Stomach (tissue), 19 donors: ENCODE measurements at places on chromosomes 3 and 15. TPM values are rescaled to one million over a fixed set of nuclear protein-coding genes. Genes with fewer than 3 reads are reported as not detected.

GRCh38 chr15:68782589-68783161, 38.0 kb downstream of the ANP32A start:
- no peak for DNase-seq
- H3K4me1 ChIP-seq = peaks cover 26% of the 10 kb centered on the region
- H3K27ac ChIP-seq = no peak overlapping the region
- H3K27me3 ChIP-seq = no peaks in the 10 kb centered on the region

Gene AADAC
- total RNA-seq = not detected

GRCh38 chr3:156610154-156610553, 55.2 kb upstream of the SSR3 start:
- no peaks in the 10 kb centered on the region for H3K27me3 ChIP-seq
- no peak for DNase-seq
- H3K4me1 ChIP-seq = no peaks in the 10 kb centered on the region
- H3K4me3 ChIP-seq = no peak overlapping the region

DNA sequence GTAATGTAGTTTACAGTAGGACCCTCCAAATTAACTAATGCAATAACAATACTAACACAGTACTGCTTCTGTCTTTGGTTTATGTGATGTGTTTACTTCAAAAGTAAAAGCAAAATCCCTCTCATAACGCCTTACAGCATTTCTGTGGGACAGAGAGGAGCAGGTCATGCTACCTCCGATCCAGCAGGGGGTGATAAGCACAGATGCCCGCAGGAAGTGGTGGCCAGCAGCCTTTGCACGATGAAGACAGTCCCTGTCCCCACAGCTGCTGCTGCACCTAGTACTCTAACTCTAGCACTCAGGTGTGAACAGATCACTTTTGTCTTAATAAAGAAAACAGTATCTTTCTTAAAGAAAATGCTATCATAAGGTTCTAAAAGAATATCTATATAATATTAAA, 38.3 kb downstream of the ANO10 start:
- no peak for DNase-seq
- H3K27me3 ChIP-seq = no peaks in the 10 kb centered on the region
- H3K27ac ChIP-seq = no peak overlapping the region
- H3K4me3 ChIP-seq = no peak overlapping the region

- no peak overlapping the region for H3K4me3 ChIP-seq
- H3K27ac ChIP-seq = no peak overlapping the region
- no peak for DNase-seq
- no peaks in the 10 kb centered on the region for H3K27me3 ChIP-seq
- H3K4me1 ChIP-seq = no peaks in the 10 kb centered on the region
Observed at GRCh38 chr3:25500706-25501210, 72.7 kb downstream of the RARB start.

- no peaks in the 10 kb centered on the region for H3K27me3 ChIP-seq
- H3K36me3 ChIP-seq = no peaks in the 10 kb centered on the region
- H3K27ac ChIP-seq = peak overlapping the region; percentile 74
- no peak for DNase-seq
Observed at GRCh38 chr3:29758434-29759322, 477.8 kb downstream of the RBMS3 start.

Gene ERICH6
- total RNA-seq = not detected

DNA sequence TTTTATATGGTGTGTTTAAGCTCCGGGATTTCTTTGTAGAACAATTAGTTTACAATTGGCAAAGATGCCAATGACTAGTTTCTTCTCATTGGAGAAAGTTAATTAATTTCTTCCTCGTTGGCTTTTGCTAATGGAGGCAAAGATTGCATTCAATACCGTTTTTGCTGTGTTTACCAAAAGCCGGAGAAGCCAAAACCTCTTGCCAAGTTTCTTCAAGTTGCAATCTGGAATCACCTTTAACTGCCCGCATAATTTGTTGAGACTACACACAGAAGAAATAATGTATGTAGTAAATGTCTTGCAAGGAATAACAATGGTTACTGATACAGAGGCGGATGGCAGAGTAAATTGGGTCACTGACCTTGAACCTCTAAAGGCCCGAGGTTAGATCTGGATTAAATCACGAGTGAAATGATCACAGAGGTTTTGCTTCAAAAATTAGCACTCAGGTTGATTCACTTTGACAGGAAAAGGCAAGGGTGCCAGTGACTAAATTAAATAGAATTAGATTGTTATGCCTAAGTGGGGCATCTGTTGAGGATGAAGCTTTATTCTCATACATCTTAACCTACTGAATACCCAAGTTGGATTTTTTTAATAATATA, 732.1 kb upstream of the NR2F2 start:
- no peaks in the 10 kb centered on the region for H3K4me1 ChIP-seq
- H3K27me3 ChIP-seq = no peaks in the 10 kb centered on the region
- H3K36me3 ChIP-seq = no peaks in the 10 kb centered on the region
- no peak overlapping the region for H3K4me3 ChIP-seq

DNA sequence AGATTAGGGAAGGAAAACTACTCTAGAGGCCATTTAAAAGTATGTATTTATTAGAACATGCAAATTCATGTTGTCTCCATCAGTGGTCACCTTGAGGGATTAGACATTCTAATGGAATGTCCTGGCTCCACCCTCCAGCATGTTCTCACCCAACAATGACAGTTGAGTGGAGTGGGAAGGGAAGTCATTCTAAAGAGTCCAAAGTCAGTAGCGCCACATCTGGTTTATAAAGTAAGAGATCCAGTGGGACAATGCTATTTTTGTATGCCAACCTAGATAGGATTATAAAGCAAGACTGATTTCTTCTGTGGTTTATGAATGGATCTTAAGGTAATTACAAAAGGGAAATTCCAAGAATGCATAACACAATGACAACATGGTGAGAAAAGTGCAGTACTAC, 33.3 kb downstream of the SLC24A1 start:
- DNase-seq = no peak
- H3K27ac ChIP-seq = no peak overlapping the region
- H3K36me3 ChIP-seq = peaks cover 55% of the 10 kb centered on the region
- H3K4me3 ChIP-seq = no peak overlapping the region

Gene ABHD14A
- 7.0 TPM for total RNA-seq

- H3K36me3 ChIP-seq = peaks cover 11% of the 10 kb centered on the region
- peak within 1 kb of the TSS; percentile 88 for H3K4me3 ChIP-seq
- H3K27me3 ChIP-seq = no peaks in the 10 kb centered on the region
- peak; percentile 95 for DNase-seq
- peak within 1 kb of the TSS; percentile 95 for H3K27ac ChIP-seq
Observed at GRCh38 chr15:64093627-64094417, at the start of gene CIAO2A. TSS of gene CIAO2A (minus strand) at chr15:64093838. CDS start at chr15:64093768, 70 bp downstream.

Gene GOLGA8R
- 0.72 TPM for total RNA-seq

Gene LRRC31
- 1.8 TPM for total RNA-seq

- DNase-seq = no peak
- H3K27me3 ChIP-seq = no peaks in the 10 kb centered on the region
- no peak overlapping the region for H3K4me3 ChIP-seq
- no peaks in the 10 kb centered on the region for H3K36me3 ChIP-seq
Observed at GRCh38 chr15:70358011-70358819, 260.5 kb upstream of the TLE3 start.

Gene CCDC39
- not detected for total RNA-seq

- H3K36me3 ChIP-seq = no peaks in the 10 kb centered on the region
- no peaks in the 10 kb centered on the region for H3K27me3 ChIP-seq
- no peak overlapping the region for H3K27ac ChIP-seq
- no peak for DNase-seq
- no peak overlapping the region for H3K4me3 ChIP-seq
Observed at GRCh38 chr15:82788496-82788895, 17.4 kb downstream of the FSD2 start.

GRCh38 chr3:99965077-99965476, 147.4 kb downstream of the CMSS1 start:
- peak; percentile 47 for DNase-seq
- H3K36me3 ChIP-seq = no peaks in the 10 kb centered on the region
- H3K4me1 ChIP-seq = peaks cover 55% of the 10 kb centered on the region
- H3K4me3 ChIP-seq = no peak overlapping the region
- peak overlapping the region; percentile 71 for H3K27ac ChIP-seq
- H3K27me3 ChIP-seq = no peaks in the 10 kb centered on the region

GRCh38 chr3:143060906-143061305, 58.7 kb upstream of the CHST2 start:
- no peak for DNase-seq
- H3K27me3 ChIP-seq = no peaks in the 10 kb centered on the region
- H3K4me3 ChIP-seq = no peak overlapping the region
- no peaks in the 10 kb centered on the region for H3K4me1 ChIP-seq
- peaks cover 10% of the 10 kb centered on the region for H3K36me3 ChIP-seq

DNA sequence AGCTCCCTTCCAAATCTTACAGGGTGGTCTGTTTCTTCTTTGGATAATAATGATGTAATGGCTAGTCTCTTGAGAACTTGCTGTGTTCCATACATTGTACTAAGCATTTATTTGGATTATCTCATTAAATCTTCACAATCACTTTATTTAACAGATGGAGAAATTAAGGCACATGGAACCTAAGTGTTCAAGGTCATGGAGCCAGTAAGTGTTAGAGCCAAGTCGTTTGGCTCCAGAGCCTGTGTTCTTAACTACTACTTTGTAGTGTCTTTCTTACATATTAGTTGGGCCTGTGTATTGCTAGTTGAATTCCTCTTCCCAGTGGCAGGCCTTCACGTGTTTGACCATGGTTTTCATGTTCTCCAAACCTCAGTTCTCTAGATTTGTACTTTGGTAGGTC, 177.8 kb downstream of the ATG7 start:
- no peak overlapping the region for H3K4me3 ChIP-seq
- H3K4me1 ChIP-seq = no peaks in the 10 kb centered on the region
- H3K36me3 ChIP-seq = no peaks in the 10 kb centered on the region
- no peak for DNase-seq
- H3K27ac ChIP-seq = no peak overlapping the region
- no peaks in the 10 kb centered on the region for H3K27me3 ChIP-seq

Gene TJP1
- 62.0 TPM for total RNA-seq

Gene TNFAIP8L3
- total RNA-seq = 0.58 TPM

Gene WDR93
- total RNA-seq = not detected

- DNase-seq = no peak
- no peak overlapping the region for H3K27ac ChIP-seq
- no peaks in the 10 kb centered on the region for H3K36me3 ChIP-seq
- no peaks in the 10 kb centered on the region for H3K27me3 ChIP-seq
- peaks cover 44% of the 10 kb centered on the region for H3K4me1 ChIP-seq
Observed at GRCh38 chr3:8509961-8510360, 8.3 kb downstream of the LMCD1 start.

Gene FGD5
- 34.1 TPM for total RNA-seq

GRCh38 chr3:183359036-183359435, 69.4 kb downstream of the MCF2L2 start:
- no peak for DNase-seq
- H3K4me1 ChIP-seq = no peaks in the 10 kb centered on the region
- no peak overlapping the region for H3K4me3 ChIP-seq
- H3K27ac ChIP-seq = no peak overlapping the region
- H3K36me3 ChIP-seq = no peaks in the 10 kb centered on the region
- H3K27me3 ChIP-seq = no peaks in the 10 kb centered on the region

Gene CCDC191
- total RNA-seq = 21.0 TPM

DNA sequence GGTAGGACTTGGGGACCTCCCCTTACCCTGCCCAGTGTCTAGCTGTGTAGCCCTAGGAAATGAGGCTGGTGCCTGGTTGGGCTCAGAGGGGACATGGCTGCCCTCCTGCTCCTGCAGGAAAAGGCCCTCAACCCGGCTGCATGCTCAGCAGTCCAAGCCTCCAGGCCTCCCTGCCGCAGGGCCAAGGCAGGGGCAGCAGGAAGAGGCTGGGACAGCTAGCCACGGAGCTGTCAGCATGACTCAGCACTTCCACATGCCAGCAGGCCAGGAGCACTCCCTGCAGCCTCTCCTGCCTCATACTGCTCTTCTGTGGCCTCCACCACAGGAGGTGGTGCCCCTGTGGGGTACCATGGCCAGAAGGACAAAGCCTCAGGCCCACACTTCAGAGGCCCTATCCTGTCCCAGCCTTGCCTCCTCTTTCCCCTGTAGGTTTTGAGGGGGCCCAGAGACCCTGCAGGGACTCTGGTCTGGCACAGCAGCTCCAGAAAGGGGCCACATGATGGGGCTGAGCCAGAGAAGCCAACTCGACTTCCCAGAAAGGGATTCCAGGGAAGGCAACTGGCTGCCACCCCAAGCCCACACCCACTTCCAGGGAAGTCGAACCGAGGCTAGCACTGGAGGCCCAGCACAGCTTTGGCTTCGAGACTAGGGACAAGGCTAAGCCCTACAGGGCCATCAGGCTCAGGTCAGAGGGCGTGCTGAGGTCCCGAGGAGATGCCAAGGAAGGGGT, 19.5 kb downstream of the TKT start:
- peak overlapping the region; percentile 68 for H3K27ac ChIP-seq
- H3K27me3 ChIP-seq = no peaks in the 10 kb centered on the region
- DNase-seq = peak; percentile 79
- H3K4me1 ChIP-seq = peaks cover 38% of the 10 kb centered on the region

DNA sequence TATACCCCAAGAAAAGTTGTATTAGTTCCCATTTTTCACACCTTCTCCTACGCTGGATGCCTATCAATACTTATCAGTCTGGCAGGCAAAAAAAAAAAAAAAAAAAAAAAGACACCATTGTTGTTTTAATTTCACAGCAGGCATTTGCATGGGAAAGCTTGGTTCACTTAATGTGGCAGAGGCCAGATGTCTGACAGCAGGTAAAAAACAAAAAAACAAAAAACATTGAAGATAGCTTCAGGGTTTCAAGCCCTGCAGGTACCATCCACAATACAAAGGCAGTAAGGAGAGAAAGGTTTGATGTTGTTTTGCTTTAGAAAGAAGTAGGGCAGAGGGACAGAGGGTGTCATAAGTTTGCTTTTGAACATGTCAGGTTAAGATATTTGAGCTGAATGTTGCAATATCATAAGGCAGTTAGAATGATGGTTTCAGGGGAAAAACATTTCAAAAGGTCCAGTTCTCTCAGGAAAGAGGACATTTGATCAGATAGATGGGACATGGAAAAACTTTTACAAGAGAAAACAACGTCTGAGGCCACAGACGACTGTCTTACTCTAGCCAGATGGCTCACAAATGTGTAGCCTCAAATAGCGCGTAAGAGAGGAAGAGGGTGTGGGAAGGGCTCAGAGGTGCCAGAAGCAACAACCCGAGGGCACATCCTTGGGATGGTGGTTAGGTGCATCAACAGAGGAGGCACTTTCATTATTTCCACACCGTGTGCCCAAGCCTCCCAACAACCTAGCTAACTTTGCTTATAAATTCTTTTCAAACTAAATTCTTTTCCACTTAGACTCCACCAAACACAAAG, 25.7 kb downstream of the PCOLCE2 start:
- DNase-seq = no peak
- H3K27me3 ChIP-seq = no peaks in the 10 kb centered on the region
- H3K36me3 ChIP-seq = no peaks in the 10 kb centered on the region
- no peak overlapping the region for H3K4me3 ChIP-seq

Gene GATM
- 53.3 TPM for total RNA-seq

DNA sequence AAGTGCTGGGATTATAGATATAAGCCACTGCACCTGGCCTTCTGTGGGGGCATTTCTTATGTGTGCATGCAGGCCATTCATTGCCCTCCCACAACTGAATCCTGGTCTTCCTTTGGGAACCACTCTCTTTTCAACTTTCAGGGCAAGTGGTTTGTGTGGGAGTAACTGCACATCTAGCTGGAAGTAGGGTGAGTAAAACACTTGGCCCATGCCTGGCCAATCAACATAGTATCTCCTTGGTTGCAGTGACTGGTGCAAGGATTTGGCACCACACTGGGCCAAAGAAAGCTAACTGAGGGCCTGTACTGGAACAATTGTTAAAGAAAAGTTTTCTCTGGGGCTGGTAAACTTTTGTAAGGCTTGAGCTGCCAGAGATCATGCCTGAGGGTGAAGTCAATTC, 189.2 kb upstream of the FEZF2 start:
- H3K36me3 ChIP-seq = no peaks in the 10 kb centered on the region
- no peak for DNase-seq
- H3K4me3 ChIP-seq = no peak overlapping the region
- no peaks in the 10 kb centered on the region for H3K4me1 ChIP-seq
- no peak overlapping the region for H3K27ac ChIP-seq
- no peaks in the 10 kb centered on the region for H3K27me3 ChIP-seq

- no peak overlapping the region for H3K4me3 ChIP-seq
- DNase-seq = no peak
- H3K4me1 ChIP-seq = no peaks in the 10 kb centered on the region
- no peaks in the 10 kb centered on the region for H3K36me3 ChIP-seq
- no peaks in the 10 kb centered on the region for H3K27me3 ChIP-seq
Observed at GRCh38 chr3:184880276-184881019, 68.5 kb downstream of the VPS8 start.
